ENCODE measurements at places on chromosomes 7 and 10.

DNA sequence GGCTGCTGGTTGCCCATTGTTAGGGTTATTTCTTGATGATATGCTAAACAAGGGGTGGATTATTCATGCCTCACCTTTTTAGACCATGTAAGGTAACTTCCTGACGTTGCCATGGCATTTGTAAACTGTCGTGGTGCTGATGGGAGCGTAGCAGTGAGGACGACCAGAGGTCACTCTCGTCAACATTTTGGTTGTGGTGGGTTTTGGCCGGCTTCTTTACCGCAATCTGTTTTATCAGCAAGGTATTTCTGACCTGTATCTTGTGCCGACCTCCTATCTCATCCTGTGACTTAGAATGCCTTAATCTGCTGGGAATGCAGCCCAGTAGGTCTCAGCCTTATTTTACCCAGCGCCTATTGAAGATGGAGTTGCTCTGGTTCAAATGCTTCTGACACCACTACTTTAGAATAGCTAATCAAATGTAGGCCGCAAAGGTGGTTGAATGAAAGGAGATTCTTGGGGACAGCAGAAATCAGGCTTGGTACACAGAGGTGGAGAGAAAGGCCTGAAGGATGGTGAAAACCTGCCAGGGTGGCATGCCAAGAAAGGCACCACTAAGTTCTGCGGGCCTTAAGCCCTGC is 17.9 kb upstream of the SMO start:
- DNase-seq: no peak

DNA sequence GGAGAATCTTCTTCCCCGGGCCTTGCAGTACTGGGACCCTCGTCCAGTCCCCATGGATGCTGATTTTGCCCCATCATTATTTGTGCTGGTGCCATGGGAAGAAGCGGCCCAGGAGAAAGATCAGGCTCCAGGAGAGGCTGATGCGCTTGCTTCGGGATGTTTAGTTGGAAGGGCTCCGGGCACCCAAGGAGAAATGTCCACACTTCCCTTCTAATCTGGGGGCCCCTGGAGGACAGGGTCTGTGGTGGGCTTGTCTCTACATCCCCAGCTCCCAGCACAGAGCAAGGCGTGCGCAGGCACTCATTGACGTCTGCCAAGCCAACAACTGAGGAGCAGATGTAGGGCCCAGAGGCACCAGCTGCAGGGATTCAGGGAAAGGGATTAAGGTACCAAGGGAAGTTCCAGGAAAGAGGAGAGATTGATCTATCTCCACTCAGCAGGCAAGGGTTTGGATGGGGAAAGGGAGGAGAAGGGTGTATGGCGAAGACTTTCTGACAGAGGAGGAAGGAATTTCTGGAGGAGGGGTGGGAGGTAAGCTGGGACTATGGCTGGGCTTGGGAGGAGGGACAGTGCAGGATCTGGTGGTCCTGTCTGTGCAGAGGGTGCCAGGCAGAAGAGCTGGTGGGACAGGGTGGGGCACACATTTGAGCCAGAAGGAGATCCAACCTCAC is 38.7 kb upstream of the LEP start:
- DNase-seq: no peak

GRCh38 chr10:58797356-58797755 is 284.7 kb downstream of the BICC1 start:
- peak; percentile 52 for DNase-seq

DNA sequence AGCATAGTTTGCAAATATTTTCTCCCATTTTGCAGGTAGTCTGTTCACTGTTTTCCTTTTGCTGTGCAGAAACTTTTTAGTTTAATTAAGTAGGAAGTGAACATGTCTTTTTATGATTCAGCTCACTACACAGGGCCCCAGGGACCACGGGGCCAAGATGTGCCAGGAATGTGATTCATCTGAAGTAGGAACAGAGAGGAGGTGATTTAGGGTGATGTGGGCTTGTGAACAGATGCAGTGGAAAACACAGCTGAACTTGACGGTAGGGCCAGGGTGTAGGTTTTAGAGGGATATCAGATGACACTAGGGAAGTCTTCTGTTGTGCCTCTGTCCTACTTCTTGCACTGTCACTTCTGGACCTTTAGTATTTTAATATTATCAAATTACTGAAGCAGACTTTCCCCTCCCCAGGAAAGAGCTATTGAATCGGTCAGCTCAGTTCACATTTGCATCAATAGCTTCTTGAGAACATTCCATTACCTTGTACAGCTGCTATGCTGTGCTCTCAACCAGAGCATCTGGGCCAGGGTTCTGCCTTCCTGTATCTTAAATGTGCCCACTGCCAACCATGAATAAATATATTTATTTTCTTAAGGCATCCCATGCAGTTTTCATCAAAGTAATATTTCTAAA is 96.9 kb downstream of the OSBPL3 start:
- peak; percentile 76 for DNase-seq

DNA sequence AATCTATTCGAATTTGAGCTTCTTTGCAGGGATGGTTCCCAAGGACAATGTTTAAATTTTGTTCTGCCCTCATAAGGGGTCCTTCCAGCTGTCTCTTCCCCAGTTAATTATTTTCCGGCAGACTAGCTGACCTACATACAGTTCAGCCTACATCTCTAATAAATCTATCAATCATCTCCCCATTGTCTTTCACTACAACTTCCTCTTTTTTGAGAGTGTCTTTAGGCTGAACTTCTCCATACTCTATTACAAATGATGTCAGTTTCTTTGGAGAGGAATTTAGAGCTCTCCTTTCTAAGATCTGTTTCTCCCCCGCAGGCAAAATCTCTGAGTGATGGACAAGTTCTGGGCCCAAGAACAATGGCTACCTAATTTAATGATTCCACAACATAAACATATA is 122.2 kb downstream of the PCLO start:
- DNase-seq: no peak

DNA sequence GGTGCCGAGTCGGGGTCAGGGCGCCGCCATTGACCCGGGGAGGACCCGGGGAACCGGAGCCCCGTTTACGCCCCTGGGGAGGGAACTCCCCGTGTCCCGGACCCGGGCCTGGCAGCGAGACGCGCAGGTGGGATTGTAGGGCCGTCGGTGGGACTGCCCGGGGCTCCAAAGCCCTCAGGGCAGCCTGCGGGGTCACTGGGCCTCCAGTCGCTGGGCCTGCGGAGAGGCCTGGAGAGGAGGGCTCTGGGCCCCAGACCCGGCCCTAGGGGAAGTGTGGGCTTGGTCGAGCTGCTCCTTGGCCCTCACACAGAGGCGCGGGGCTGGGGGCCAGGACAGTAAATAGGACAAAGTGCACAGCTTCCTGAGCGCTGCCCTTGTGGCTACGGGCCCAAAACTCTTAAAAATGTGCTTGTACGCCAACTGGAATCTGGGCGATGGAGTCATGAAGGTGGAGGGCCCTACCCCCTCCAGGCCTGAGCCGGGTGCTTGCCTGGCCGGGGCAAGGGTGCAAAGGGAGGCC is 657 bp downstream of the ECHDC3 start:
- peak; percentile 28 for DNase-seq

Measured in kidney tubule cell (primary cell).